ENCODE measurements at places on chromosomes 16 and 17.

GRCh38 chr17:62194401-62194800 is 129.3 kb upstream of the MED13 start:
- no peak for DNase-seq
- H3K36me3 ChIP-seq: no peaks in the 10 kb centered on the region
- H3K4me3 ChIP-seq: no peak overlapping the region
- H3K4me1 ChIP-seq: no peaks in the 10 kb centered on the region
- H3K27me3 ChIP-seq: no peaks in the 10 kb centered on the region
- no peak overlapping the region for H3K27ac ChIP-seq

- peaks cover 6% of the 10 kb centered on the region for H3K4me1 ChIP-seq
- H3K27me3 ChIP-seq: no peaks in the 10 kb centered on the region
- no peaks in the 10 kb centered on the region for H3K36me3 ChIP-seq
- DNase-seq: no peak
Measured at GRCh38 chr17:74779948-74780400, 3.8 kb upstream of the NAT9 start.

- no peaks in the 10 kb centered on the region for H3K36me3 ChIP-seq
- no peak overlapping the region for H3K27ac ChIP-seq
- H3K4me1 ChIP-seq: no peaks in the 10 kb centered on the region
Measured at GRCh38 chr16:83840060-83840617, 32.4 kb downstream of the HSBP1 start.

DNA sequence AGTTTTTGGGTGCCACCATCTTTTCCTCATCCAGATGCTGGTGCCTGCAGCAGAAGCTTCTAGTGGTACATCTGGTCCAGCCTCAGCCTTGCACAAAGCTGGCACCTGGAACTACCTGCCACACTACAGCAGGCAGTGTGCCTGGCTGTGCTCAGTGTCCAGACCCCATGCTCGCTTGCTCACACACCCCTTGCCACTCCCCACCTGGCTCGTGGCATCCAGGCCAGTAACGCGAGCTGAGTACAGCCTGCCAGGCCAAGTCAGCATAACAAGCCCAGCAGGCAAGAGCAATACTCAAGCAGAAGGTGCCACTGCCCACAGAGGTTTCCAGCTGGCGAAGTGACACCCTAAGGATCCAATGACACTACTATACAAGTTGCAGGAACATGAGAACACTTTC is 29.7 kb upstream of the KIF2B start:
- H3K27ac ChIP-seq: no peak overlapping the region
- DNase-seq: no peak
- no peaks in the 10 kb centered on the region for H3K4me1 ChIP-seq

DNA sequence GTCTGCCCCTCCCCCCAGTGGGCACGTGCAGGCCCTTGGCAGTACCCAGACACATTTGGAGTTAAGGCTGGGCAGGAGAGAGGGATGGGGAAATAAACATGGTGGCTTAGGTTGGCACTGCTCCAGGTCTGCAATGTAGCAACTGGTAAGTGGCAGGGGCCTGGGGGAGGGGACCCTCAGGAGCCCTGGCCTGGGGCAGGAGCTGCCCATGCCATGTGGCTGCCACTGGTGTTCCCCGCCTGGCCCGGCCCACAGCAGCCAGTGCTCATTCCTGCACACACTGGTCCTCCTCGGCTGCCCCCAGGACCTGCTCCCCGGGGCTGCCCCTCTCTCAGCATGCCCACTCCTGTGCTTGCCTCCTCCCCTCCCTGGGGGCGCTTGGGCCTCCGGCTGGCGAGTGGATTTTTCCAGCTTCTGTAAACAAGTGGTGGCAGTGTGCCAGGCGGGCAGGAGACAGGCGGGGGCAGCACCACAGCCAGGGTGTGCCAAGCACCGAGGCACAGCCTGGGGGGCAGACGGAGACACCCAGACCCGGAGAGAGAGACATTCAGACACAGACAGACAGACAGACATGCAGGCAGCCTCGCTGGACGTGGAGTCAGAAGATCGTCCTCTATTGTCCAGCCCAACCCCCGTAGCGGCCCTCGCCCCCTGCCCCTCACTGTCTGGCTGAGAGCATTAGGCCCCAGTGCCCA is 9.4 kb downstream of the THRA start:
- peak overlapping the region; percentile 96 for H3K27ac ChIP-seq
- DNase-seq: peak; percentile 80
- peak overlapping the region; percentile 60 for H3K4me3 ChIP-seq

DNA sequence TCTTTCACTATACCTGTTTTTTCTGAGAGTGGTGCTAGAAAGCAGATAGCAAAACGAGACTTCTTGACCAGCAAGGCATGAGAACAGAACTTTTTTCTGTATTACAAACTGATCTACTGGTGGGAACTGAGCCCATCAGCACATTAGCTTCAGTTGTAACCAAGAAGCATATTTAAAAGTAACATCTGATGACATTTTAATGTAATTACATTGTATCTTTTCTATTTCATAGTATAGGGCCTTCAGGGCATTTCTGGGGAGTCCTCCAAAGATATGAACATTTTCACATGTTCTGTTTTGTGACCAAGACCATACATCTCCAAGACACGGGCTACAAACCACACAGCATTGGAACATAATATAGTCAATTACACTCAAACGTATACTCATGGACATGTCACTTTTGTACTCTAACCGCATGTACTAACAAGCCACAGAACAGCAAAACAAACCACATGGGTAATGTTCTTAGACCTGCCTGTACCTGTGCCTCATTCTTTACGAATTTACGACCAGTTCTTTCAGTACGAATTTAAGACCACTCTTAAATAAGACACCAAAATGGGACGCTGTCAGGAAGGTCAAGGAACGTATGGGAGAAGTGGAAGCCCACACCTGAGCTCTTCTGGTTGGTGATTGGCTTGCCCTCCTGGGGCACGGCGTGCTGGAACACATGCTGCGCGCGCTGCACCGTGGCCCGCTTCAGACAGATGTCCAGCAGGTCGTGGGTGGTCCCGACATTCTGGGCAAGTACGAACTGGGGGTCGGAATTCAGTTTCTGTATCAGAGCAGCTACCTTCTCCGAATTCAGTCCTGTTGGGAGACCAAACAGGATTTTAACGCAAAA is 825 bp downstream of the BLMH start:
- no peaks in the 10 kb centered on the region for H3K27me3 ChIP-seq
- H3K4me3 ChIP-seq: peak overlapping the region; percentile 90
- H3K4me1 ChIP-seq: peaks cover 6% of the 10 kb centered on the region
- no peaks in the 10 kb centered on the region for H3K36me3 ChIP-seq

DNA sequence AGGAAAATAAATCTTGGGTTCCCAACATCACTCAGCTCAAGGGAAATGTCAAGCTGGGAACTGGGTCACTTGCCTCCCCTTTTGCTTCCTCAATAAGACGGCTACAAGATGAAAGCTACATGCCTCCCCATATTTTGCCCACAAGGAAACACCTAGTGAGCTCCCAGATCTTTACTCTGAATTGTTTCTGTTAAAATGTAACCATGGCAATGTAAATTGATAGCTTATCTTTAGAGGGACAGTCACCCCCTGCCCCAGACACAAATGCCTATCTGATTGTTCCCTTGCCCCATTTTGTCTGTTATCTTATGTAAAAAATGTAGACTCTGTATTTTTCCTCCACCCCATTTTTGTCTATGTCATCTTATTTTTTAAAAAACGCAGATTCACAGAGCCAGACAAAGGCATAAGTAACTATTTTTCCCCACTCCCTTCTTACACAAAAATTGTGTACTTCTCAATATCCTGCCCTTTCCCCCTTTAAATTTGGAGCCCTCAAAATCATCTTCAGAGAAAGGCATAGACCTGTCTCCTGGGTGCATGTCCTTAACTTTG is 288.7 kb upstream of the ERCC4 start:
- no peak overlapping the region for H3K27ac ChIP-seq
- no peak for DNase-seq
- H3K4me1 ChIP-seq: no peaks in the 10 kb centered on the region
- H3K27me3 ChIP-seq: no peaks in the 10 kb centered on the region

DNA sequence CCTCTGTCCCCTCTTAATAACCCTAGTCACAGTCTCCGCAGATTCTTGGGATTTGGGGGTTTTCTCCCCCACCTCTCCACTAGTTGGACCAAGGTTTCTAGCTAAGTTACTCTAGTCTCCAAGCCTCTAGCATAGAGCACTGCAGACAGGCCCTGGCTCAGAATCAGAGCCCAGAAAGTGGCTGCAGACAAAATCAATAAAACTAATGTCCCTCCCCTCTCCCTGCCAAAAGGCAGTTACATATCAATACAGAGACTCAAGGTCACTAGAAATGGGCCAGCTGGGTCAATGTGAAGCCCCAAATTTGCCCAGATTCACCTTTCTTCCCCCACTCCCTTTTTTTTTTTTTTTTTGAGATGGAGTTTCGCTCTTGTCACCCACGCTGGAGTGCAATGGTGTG is 5.6 kb downstream of the CCL22 start:
- H3K27ac ChIP-seq: no peak overlapping the region
- H3K36me3 ChIP-seq: no peaks in the 10 kb centered on the region
- no peaks in the 10 kb centered on the region for H3K27me3 ChIP-seq
- no peaks in the 10 kb centered on the region for H3K4me1 ChIP-seq

DNA sequence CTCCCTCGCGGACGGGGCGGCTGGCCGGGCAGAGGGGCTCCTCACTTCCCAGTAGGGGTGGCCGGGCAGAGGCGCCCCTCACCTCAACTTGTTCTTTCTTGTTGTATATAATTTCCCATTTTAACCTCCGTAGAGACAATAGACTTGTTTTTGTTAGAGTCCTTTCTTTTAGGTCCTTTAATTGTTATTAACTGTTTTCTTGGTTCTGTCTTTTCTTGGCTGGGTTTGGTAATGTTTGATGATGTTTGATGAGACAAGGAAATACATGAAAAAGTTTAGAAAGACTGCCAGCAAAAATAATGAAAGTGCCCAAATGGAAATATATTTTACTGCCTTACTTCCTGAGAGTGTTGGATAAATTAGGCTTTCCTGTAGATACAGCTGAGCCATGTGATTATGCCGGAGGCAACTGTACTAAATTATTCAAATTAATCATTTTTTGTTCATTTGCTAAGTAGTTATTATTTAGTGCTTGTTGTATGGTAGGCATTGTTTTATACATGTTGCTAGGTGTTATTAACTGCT is 30.9 kb downstream of the PRPSAP2 start:
- H3K36me3 ChIP-seq: no peaks in the 10 kb centered on the region
- no peak overlapping the region for H3K4me3 ChIP-seq
- H3K27me3 ChIP-seq: no peaks in the 10 kb centered on the region
- no peak overlapping the region for H3K27ac ChIP-seq
- no peaks in the 10 kb centered on the region for H3K4me1 ChIP-seq

DNA sequence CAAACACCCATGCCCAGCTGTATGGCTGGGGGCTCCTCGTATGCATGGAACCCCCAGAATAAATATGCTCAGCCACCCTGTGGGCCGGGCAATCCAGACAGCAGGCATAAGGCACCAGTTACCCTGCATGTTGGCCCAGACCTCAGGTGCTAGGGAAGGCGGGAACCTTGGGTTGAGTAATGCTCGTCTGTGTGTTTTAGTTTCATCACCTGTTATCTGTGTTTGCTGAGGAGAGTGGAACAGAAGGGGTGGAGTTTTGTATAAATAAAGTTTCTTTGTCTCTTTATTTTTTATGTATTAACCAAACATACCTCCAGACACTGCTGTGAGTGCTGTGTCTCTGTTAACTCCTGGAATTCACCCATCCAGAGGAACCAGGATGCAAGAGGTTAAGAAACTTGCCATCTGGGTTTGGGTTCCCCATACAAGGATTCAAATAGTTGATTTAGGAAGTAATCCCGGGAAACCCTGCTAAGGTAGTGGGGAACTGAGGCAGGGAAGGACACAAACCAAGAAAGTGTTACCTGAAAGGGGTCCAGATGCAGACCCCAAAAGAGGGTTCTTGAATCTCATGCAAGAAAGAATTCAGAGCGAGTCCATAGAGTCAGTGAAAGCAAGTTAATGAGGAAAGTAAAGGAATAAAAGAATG is 37.4 kb upstream of the IL21R start:
- no peak overlapping the region for H3K4me3 ChIP-seq
- H3K27me3 ChIP-seq: no peaks in the 10 kb centered on the region
- no peak overlapping the region for H3K27ac ChIP-seq
- no peak for DNase-seq

- H3K27me3 ChIP-seq: no peaks in the 10 kb centered on the region
- H3K27ac ChIP-seq: no peak overlapping the region
- H3K36me3 ChIP-seq: no peaks in the 10 kb centered on the region
- no peaks in the 10 kb centered on the region for H3K4me1 ChIP-seq
- no peak for DNase-seq
- no peak overlapping the region for H3K4me3 ChIP-seq
Measured at GRCh38 chr17:79890706-79891105, 51.5 kb upstream of the CBX4 start.

DNA sequence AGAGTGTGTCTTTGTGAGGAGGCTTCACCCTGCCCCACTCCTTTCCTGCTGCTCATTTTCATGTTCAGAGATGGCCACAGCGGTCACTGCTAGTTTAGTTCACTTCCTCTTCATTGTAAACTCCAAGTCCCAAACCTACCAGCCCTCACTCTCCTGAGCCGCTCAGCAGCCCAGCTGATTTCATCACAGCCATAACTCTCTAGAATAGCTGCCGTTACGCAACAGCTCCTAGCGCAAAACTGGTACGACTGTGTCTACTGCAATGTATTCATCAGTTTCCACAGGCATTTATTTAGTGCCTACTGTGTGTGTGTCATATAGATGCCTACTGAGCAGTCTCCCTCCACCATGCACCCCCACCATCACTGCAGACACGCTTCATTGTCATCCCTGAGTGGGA is 233.5 kb upstream of the RPL38 start:
- no peaks in the 10 kb centered on the region for H3K4me1 ChIP-seq
- no peak overlapping the region for H3K4me3 ChIP-seq
- H3K36me3 ChIP-seq: no peaks in the 10 kb centered on the region
- no peak overlapping the region for H3K27ac ChIP-seq
- no peak for DNase-seq

DNA sequence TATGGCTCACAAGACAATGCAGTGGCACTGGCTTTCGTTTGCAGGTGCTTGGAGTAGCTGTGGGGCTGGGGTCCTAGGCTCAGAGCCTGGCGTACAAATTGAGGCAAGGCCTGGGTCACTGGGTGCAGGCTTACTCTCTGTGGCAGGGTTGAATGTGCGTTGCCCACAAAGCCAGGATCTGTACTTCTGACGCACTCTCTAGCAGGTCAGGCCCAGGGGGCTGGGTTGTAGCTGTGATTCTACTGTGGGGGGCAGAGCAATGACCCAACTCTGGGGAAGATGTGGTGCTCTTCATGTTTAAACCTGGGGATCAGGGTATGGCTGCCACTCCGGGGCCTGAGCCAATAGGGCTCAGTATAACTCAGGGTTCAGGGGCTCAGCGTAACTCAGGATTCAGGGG is 6.4 kb upstream of the PRSS21 start:
- H3K4me3 ChIP-seq: no peak overlapping the region
- DNase-seq: peak; percentile 28
- H3K27me3 ChIP-seq: no peaks in the 10 kb centered on the region
- no peak overlapping the region for H3K27ac ChIP-seq
- H3K4me1 ChIP-seq: peaks cover 6% of the 10 kb centered on the region

GRCh38 chr16:80931801-80932707 is 74.6 kb downstream of the CMC2 start:
- peaks cover 4% of the 10 kb centered on the region for H3K4me1 ChIP-seq
- H3K4me3 ChIP-seq: peak overlapping the region; percentile 54
- no peaks in the 10 kb centered on the region for H3K36me3 ChIP-seq
- H3K27ac ChIP-seq: peak overlapping the region; percentile 69

GRCh38 chr17:49488612-49489011 is 6.5 kb upstream of the NGFR start:
- no peaks in the 10 kb centered on the region for H3K4me1 ChIP-seq
- H3K4me3 ChIP-seq: no peak overlapping the region
- H3K27me3 ChIP-seq: peaks cover 3% of the 10 kb centered on the region
- no peak overlapping the region for H3K27ac ChIP-seq
- DNase-seq: no peak
- no peaks in the 10 kb centered on the region for H3K36me3 ChIP-seq
